CD4-positive, alpha-beta T cell (primary cell): ENCODE measurements at places on chromosomes 13 and 19.
A peak's percentile ranks its signal among the peaks of the same experiment; 100 is the strongest.

GRCh38 chr13:31769575-31769974, 30.2 kb downstream of the RXFP2 start:
- no peak for DNase-seq

- DNase-seq: no peak
Measured at GRCh38 chr13:104779311-104779993, 1713.2 kb upstream of the SLC10A2 start.

DNA sequence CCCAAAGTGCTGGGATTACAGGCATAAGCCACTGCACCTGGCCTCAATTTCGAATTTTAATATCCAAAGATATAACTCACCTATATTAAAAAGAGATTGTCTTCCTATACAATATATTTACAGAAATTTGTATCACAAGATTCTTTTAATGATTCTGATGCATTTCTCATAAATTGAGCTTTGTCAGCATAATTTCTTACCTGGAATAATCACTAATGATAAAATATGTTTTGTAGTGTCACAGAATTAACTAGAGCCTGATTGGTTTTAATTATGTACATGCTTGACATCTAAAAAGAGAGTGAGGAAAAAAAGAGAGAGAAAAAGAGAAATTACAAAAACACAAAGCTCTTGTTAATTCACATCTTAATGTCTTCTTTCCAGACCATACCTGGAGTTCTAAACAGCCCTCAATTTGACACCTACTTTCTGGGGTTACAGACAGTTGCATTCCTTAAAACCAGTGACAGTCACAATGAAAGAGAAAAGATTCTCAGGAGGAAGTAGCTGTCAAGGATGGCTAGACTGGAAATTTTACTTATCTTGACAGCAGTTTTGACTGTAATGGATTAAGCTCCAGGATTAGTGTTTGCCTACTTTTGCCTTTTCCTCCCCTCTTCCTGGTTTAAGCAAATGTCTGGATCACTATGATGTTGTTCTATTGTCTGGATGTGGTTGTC, 214.4 kb downstream of the SPRY2 start:
- DNase-seq: no peak

DNA sequence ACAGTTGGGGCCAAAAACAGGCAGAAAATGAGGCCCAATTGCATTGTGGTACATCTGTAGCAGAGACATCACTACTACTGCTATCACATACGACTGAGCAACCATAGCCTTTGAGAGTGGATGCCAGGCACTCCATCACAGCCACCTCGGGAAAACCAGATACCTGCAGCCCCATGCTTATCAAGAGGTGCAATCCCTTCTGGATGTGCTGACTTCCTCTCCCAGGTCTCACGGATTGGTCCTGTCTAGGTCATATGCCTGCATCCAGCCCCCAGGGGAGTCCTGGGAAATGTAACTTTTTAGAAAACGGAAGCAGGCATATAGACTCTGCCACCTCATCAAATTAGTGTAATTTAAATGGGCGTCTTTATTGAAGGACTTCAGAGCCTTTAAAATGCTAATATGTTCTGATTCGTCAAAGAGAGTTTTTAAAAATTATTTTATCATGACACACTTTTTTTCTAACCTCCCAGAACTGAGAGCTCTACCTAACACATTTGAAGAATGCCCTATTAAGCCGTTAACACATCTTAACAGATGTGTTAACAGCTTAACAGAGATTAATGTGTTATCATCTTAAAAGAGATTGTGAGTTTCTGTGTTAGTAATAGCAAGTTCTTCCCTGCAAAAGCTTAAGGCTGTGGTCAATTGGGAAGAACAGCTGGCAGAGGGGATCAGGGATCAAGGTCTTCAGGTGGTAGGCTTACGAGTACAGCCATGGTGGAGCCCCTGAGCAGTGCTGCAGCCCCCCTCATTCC, 63.9 kb downstream of the DLEU7 start:
- DNase-seq: no peak

- DNase-seq: peak; percentile 63
Measured at GRCh38 chr19:49151267-49152118, 3.7 kb downstream of the HRC start.

DNA sequence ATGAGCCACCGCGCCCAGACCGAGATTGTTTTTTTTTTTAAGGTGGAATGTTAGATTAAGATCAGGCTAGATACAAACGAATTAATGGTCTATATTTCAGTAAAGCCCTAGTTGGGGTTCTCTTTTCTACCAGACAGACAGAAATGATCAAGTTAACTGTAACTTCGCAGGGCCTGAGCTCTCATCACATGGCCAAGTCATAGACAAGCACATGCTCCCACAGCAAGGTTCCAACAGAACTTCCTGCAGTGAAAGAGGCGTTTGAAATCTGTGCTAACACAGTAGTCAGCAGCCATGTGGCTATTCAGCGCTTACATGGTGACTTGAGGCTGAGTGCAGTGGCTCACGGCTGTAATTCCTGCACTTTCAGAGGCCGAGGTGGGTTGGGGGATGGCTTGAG, 34.7 kb upstream of the SEMA6B start:
- DNase-seq: no peak

- DNase-seq: peak; percentile 46
Measured at GRCh38 chr19:4352701-4353121, 9.3 kb downstream of the MPND start.

GRCh38 chr19:13165162-13165997, 15.2 kb downstream of the IER2 start:
- DNase-seq: no peak

GRCh38 chr13:46235286-46235685, 23.6 kb downstream of the LRRC63 start:
- DNase-seq: no peak

DNA sequence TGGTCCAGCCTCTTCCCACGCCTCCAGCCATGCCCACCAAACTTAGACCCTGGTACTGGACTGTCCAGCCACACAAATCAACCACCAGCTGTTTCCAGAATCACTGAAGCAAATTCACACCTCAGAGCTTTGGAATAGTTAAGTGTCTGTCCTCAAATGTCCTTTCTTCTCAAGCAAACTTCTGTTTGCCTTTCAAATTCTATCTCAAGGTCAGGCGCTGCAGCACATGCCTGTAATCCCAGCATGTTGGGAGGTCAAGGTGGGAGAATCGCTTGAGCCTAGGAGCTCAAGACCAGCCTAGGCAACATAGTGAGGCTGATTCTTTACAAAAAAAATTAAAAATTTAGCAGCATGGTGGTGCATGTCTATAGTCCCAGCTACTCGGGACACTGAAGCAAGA, 19.4 kb upstream of the PRODH2 start:
- no peak for DNase-seq

DNA sequence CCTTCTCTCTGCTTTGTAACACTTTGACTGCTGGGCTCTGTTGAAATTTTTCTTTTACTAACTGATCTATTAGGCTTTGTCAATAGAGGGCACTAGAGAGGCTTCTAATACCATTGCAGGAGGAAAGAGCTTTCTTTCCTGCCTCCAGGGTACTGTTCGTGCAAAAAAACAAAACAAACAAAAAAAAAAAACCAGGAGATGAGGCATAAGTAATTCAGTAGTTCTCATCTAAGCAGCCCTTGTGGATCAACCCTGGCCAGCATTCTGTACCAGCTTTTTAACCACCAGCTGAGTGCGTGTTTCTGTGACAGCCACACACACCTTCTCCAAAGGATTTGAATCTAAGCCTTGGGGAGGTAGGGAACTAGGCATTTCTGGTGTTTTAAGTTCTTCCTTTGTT, 1707.6 kb upstream of the SLC10A2 start:
- no peak for DNase-seq

DNA sequence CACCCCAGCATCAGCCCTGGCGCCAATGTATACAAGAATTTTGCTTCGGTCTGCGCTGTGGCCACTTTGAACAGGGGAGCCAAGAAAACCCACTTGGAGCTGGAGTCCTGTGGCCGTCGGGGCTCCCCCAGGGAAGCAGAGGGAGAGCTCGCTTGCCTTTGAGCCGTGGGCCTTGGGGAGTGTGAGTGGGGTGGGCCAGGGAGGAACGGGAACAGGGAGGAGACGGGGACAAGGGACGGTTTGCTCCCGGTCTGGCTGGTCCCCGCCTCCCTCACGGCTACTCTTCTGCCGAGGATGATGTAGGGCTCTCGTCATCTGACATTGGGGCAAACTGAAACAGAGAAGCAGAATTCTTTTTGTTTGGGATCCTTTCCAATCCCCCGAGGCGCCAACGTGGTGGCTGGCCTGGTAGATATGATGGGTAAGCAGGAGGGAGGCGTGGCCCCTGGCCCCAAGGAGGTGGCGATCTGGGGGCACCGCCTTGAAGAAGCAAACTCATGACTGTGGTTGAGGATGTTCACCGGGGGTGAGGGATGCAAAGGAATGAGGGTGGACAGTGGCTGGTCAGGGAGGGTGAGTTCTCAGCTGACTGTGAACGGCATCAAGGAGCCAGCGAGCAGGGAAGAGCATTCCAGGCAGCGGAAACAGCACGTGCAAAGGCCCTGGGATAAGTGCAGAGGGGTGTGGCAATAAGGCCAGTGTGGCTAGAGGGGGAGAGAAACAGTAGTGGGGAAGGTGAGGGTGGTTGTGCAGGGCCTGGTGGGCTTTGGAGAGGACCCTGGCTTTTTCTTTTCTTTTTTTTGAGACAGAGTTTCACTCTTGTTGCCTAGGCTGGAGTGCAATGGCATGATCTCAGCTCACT, 10.9 kb upstream of the SPC24 start:
- DNase-seq: no peak

DNA sequence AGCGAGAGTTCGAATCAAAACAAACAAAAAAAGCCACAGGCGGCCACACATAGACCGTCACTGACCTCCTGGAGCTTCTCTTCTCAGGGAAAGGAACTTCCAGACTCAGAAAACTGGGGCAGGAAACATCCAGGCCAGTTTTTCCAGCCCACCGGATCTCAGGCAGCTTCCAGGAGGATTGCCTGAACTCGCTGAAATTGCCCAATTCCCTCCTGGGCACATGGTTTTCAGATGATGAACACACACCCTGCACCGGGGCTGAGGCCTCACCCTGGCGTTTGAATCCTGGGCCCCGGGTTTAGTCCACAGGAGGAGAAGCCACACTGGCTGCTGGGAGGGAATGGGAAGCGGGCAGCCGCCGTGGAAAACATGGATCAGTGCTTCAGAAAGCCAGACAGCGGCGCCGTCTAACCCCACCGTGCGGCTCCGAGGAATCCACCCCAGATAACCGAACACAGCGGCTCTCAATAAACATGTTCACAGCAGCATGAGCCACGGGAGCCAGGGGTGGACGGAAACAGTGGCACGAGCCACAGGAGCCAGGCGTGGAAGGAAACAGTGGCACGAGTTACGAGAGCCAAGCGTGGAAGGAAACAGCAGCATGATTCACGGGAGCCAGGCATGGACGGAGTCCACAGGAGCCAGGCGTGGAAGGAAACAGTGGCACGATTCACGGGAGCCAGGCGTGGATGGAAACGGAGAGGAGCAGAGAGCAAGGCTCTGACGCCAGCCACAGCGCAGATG, 18.2 kb upstream of the PTBP1 start:
- DNase-seq: no peak

- no peak for DNase-seq
Measured at GRCh38 chr19:35719402-35720162, 1.8 kb downstream of the KMT2B start.

GRCh38 chr19:16033136-16033530, 43.2 kb upstream of the TPM4 start:
- no peak for DNase-seq

DNA sequence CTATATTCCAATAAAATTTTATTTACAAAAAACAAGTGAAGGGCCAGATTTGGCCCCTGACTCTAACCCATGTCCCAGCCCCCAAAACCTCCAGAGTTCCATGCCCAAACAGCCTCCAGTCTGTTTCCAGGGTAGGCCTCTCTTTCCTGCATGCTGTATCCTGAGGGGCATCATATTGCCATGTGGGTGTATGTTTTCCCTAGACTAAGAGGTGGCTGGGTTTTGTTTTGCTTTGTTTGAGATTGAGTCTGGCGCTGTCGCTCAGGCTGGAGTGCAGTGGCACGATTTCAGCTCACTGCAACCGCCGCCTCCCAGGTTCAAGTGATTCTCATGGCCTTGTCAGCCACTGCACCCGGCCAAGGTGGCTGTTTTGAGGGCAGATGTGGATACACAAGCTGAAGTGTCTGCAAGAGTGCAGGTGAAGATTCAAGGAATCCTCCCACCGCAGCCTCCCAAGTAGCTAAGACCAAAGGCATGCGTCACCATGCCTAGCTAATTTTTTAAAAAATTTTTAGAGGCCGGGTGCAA, 23.6 kb upstream of the LSM14A start:
- no peak for DNase-seq

- no peak for DNase-seq
Measured at GRCh38 chr19:14112809-14113385, 4.7 kb downstream of the PRKACA start.

- no peak for DNase-seq
Measured at GRCh38 chr19:18198374-18198773, 5.4 kb downstream of the MPV17L2 start.

DNA sequence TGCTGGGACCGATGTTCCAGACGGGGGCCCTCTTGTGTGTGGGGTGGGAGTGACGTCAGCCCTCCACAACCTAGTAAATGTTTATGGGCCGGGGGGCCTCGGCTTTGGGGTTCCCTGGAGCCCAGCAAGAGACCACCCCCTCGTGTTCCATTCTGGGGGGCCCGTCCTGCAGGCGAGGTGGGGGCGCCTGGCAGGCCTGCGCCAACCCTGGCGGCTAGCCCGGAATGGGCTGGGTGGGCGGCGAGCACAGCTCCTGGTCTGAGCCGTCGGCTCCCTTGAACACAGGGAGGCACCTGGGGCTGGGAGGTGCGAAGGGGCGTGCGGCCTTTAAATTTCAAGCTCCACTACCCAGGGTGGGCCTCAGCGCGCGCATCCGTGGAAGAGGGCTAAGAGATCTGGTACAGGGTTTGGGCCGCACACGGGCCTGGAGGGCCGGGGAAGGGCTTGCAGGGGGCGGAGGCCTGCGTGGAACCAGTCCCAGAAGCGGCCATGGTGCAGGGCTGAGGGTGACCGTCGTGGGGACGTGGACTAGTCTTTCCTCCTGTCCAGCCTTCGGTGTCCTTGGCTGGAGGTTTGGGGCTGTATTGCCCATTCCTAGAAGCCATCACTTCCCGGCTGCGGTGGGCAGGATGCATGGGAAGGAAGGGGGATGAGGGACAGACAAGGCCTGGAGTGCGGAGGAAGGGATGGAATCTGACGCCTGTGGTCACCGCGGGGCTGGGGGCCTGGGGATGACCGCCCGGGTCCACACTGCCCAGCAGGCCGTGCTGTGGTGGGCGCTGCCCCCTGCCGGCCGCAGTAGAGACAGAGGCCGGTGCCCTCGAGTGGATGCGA, 11.4 kb downstream of the NDUFA11 start:
- no peak for DNase-seq
